ENCODE measurements at places on chromosomes 4 and X. TPM values are rescaled to one million over a fixed set of nuclear protein-coding genes. Genes with fewer than 3 reads are reported as not detected.

DNA sequence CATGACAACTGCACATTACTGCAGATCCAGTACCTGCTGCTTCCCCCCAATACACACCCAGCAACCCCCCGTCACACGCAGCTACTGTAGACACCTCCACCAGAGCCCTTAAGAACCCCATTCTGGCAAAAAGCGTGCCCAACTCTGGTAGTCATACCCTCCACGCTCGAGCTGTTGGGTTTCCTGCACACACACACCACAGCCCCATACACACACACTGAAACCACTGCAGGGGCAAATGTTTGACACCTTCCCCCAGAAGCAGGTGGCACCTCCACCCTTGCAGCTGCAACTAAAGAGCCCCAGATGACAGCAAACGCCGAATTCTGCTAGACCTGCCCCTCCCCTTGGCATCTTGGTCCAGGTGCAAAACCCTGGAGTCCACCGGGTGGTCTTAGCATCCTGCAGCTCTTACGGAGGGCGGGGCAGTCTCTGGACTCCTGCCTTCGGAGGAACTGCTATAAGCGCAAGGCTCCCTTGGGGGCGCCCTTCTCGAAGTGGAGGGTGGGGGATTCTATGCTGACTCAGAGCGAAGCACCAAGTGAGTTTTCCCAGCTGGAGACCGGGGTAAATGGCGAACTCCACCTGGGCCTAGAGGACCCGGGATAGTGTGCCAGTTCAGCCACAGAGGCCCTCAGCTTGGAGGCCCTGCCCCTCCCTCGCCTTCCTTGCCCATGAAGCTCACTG lies 1.5 kb downstream of the FRMPD3 start:
- no peak for DNase-seq

GRCh38 chr4:27223326-27223725 lies 362.7 kb downstream of the STIM2 start:
- DNase-seq: no peak

DNA sequence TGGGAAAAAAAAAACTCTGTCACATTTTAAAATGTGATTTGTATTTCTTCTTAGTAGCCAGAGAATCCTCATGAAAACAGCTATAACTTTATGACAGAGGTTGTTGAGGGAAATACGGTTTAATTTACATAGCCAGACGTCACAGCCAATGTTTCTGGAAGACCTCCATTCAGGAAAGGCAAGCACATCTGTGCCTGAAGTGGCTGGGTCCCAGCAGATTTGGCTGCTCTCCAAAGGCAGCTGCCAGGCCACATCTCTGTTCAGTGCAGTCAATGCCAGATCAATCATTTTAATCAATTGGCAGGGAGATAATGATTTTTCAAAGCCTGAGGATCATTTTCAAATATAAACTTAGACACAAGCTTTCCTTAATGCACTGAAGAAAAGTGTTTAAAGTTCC lies 86.5 kb upstream of the ZIC3 start:
- no peak for DNase-seq

DNA sequence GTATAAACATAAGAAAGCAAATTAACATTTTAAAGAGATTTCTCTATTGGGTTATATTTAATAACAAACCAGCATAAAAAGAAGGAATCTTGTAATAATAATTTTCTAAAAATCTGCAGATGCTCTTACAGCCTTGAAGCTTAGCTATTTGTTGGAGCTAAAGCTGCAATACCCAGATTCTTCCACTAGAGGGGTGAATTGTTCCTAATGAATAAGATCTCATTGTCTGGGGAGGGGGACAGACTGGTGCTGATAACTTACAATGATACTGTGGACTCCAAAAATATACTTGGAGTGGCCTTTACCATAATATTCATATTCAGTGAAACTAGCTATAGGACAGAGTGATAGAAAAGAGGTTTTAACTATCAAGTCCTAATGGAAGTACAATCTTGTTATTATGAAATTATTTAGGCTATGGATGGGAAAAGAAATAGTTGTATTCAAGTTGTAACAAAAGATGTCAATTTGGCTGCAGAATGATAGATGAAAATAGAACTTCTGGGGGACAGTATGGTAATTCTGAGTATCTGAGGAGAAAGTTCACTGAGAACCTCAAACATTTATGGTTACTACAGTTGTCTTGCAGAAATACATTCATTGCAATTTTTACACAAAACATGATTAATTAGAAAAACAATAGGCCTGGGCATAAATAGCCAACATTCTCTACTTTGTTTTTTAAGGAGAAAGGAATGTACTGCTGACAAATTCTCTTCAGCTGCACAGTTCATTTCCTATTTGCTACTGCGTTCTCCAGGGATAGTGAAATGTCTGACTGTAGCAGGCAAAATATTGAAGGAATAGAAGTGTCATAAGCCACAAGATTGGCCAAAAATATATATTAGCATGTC lies 443.3 kb downstream of the GBA3 start:
- no peak for DNase-seq

DNA sequence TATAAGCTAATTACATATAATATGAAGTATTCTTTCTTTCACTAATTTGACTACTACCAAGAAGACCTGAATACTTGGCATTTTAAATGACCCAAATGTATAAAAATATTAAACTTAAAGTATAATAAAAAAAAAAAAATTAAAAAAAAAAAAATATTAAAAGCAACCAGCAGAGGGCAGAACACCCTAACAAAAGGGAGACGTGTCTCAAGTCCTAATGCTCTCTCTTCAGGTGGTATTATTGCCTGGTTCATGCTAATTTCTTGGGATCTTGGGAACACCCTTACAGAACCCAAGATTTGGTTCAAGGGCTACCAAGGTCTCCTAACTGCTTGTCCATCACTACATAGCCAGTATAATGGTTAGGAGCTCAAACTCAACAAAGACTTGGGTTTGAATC lies 754.8 kb downstream of the RAB28 start:
- no peak for DNase-seq

DNA sequence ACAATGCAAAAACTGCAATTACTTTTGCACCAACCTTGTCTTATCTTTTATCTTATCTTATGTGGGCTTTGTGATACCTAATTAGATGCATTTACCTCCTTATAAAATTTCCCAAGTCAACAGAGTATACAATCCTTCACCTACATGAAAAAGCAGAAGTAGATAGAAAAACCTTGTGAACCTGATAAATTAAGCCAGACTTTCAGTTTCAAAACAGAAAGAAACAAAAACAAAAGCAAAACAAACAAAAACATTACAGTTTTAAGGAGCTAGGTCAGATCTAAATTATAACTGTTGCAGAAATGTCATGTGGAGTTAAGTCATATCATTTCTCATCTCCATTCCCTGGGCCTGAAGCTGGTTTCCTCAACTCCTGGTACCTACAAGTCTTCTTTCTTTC lies 24.9 kb upstream of the CXXC4 start:
- DNase-seq: no peak

Gene XG
- 0.32 TPM for total RNA-seq

Gene OTC
- not detected for total RNA-seq

Gene AMBN
- total RNA-seq: not detected

Gene SEC24D
- total RNA-seq: 12.5 TPM
